ENCODE measurements at places on chromosomes 3 and 15.

DNA sequence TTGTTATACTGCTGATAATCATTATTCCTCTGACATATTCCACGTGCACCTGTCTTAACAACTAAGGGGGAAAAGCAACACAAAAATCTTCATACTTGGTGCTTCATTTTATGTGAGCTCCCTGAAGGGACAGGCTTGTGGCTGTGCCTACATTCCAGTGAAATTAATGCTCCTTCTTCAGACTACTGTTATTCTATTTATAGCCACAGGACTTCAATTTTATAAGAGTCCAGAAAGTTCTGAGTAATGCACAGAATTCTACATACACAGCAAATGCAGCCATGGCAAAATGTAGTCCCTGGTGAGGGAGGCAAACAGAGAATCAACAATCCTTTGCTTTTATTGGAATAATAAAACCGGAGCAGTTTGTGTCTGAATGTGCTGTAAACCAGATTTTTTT is 417.1 kb downstream of the RBMS3 start:
- peak; percentile 23 for DNase-seq

DNA sequence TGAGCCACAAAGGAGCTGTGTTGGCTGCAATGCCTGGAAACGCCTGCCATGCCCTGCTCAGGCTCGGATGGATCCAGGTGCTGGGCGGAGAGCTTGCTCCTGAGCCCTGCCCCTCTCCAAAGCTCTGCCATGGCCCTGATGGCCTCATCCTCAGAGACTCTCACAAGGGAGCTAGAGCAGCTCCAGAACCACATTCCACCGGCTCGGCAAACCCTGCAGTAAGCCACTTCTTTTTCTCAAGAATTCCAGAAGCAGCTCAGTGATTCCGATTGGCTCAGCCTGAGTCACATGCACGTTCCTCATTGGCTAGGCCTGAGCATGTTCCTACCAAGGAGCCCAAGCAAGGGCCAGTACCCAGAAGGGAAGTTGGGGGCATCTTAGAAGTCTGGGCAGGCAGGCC is 24.8 kb downstream of the TPRA1 start:
- no peak for DNase-seq

- no peak for DNase-seq
These were observed 86.9 kb upstream of the C15orf39 start for GRCh38 chr15:75114796-75115195.

DNA sequence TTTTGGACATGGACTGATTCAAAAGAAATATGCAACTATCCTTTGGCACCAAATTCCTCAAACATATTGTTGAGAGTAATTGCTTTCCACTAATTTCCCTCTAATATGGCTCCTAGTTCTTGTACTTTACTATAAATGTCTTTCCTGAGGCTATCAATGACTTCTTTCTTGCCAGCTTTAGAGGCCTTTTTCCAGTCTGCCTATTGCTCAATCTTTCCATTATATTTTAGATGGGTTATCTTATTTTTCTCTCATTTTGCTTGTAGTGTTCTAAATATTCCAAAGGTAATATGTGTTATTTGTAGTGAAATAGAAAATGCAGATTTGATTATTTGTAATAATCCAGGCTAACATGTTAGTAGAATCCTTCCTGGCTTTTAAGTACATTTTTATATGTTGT is 11.5 kb upstream of the TEX9 start:
- DNase-seq: no peak

GRCh38 chr3:128998561-128998960 is 2.5 kb upstream of the EFCC1 start:
- no peak for DNase-seq

DNA sequence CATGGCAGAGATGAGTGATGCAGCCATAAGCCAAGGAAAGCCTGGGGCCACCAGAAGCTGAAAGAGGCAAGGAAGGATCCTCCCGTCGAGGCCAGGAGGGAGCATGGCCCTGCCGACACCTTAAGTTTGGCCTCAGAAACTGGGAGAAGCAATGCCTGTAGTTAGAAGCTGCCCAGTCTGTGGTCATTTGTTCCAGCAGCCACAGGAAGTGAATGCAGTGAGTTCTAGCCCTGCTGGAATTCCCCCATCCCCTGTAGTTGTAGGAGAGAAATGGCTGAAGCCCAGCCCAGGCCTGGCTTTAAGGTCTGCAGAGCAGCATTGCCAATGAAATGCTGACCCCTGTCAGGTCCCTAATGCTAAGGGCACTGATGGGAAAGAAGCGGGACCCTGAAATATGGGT is 12.2 kb upstream of the CHSY1 start:
- no peak for DNase-seq

DNA sequence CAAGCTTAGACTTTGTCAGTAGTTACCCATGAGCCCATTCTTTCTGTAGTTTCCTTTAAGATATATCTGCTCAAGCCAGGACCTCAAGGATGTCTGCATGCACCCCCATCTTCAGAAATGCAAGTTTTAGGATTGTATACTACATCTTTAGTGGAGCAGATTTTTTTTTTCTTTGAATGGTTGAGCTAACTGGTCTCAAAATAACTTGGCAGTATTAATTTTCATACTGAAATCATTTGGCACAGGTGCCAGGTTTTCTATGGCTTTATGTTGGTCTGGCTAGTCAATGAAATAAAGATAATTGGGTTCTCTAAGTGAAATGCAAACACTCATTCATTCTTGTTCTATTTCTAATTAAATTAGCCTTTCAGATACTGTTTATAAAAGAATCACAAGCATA is 108.9 kb downstream of the ATG7 start:
- DNase-seq: no peak

DNA sequence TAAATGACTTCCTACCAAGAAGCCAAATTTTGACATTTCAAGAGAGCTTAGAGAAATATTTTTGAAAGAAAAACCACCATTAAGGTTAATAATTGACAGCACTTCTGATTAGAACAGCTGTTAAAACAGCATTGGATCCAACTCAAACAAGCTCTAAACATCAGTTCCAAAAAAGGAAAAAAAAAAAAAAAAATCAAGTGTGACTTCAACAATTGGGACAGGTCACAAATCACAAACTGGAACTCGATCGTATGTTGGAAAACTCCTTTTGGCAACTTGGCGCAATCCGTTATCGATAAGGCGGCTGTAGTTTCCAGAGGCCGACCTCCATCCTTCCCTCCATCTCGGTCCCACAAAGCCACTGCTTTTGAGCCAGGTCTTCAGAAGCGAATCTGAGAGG is 17.8 kb downstream of the TLE3 start:
- no peak for DNase-seq

DNA sequence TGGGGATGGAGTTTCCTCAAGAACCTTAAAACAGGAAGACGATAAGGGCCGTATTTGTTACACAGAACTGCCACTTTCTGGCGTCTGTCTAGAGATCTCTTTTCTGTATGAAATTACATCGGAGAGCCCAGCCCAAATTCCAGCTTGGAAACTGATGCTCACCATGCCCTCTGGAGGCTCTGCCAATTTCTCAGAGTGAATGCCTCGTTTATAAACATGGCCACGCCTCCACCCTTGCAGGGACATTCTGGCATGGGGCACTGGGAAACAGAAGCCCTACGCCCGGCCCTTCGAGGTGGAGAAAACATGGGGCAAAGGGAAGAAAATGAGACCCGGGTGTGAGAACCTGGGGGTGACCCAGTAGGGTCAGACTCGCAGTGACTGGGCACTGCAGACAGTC is 53.4 kb upstream of the SEC13 start:
- DNase-seq: no peak

DNA sequence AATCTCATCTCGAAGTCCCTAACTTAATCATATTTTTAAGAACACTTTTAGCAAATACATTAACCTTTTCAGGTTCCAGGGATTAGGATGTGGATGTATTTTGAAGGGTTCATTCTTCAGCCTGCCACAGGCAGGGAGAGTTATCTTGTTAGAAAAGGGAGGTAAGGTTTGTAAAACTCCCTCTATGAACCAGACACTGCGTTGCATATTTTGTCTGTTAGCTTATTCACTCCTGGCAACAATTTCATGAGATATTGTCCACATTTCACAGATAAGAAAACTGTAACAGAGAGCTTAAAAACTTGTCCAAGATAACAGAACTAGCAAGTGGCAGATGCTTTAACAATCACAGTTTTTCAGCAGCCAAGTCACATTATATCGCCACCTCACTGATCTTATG is 155.4 kb downstream of the DIPK2A start:
- no peak for DNase-seq

- DNase-seq: no peak
These were observed 203.8 kb downstream of the EPHB1 start for GRCh38 chr3:134998855-134999254.

DNA sequence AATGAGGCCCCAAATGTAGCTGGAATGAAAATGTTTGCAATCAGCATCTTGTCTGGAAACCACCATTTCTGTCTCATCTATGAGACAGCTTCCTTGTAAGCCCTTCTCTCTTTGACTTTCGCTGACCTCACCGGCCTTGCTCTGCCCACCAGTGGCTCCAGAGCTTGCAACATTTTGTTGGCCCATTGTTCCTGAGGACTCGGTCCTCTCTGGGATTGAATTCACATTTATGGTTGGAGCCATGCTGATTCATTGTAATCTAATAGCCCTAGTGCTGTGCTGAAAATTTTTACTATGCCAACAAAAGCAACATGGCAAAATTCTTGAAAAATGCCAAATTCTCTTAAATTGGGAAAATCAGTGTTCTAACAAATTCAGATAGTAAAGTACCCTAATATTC is 37.2 kb downstream of the ABHD5 start:
- peak; percentile 16 for DNase-seq

DNA sequence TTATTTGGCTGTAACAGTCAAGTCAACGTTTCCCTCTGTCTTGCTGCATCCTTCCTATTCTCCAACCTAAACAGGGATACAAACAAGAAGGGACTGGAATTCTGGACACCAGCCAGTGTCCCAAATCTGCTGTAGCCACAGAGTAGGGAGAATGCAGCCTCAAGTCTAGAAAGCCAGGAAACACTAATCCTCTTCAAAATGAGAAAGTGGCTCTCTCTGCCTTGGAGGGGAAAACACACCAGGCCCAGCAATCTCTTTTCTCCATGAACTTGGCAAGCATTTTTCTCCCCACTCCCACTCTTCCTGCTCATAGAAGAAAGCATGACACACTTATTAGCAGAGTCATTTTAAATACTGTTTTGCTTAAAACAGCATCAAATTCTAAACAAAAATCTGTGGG is 781.7 kb downstream of the SQOR start:
- peak; percentile 37 for DNase-seq

DNA sequence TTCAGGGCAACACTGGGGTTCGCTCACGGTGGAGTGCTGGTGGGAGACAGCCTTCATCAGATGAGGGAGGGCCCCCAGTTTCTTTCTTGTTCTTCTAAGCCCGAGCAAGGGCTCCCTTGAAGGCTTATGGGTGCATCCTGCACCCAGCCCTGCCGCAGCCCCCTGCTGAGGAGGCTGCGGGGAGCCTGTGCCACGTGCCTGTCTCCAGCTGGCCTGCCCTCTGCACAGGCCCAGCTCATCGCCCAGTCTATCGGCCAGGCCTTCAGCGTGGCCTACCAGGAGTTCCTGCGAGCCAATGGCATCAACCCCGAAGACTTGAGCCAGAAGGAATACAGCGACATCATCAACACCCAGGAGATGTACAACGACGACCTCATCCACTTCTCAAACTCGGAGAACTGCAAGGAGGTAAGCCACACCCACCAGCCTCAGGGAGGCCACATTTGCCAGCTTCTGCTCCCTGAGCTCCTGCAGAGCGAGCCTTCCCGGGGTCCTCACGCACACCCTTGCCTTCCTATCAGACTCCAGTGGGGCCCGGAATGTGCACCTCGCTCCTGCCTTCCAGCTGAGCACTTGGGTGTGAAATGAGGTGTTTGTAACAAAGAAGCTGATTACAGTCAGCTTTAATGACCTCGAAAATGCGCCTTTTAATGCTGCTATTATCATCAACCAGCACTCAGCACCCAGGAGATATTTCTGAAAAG is 164.3 kb downstream of the NSMCE3 start:
- DNase-seq: no peak

DNA sequence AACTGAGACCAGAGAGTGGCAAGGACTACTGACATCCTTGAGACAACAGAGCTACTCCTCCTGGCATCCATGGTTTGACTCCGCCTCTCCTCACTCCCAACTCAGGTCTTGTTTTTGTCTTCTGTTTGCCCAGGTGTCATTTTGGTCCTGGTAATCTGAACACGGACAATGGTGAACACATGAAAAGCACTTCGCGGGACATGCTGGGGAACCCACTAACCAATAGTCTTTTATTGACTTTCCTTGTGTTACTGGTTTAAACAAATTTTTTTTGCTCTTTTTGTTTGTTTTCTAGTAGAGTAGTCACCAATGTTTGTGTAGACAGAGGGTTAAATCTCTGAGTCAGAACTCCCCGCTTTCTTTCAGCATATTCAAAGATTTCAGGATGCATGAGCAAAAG is 38.4 kb downstream of the LARP6 start:
- DNase-seq: no peak

DNA sequence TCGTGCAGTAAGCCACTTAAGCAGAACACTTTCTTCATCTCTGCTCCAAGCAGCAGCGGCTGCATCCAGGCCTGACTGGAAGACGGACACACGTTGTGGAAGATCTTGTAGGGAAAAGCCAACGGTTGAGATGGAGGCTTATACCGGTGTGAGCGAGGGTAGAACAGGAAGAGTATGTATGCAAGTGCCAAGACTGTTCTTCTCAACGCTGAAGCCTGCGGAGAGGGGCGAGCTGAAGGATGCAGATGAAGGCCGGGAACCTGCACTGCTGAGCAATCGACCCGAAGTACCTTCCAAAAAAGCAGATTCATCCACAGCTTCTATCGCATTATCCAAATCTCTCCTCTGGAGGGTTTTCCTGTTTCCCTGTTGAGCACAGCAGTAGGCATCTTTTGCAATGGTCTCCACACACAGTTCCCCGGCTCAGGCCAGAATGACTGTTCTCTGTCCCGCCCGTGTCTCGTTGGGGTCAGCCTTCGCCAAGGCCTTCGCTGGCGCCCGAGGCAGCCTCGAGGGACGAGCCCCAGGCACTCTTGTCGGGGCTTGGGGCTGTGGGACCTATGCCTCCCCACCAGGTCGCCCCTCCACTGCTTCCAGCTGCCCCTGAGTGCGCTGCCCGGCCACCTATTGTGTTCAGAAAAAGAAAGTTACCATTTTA is 22.2 kb upstream of the DYNC1LI1 start:
- no peak for DNase-seq

GRCh38 chr3:66931699-66932098 is 66.4 kb upstream of the KBTBD8 start:
- DNase-seq: no peak

DNA sequence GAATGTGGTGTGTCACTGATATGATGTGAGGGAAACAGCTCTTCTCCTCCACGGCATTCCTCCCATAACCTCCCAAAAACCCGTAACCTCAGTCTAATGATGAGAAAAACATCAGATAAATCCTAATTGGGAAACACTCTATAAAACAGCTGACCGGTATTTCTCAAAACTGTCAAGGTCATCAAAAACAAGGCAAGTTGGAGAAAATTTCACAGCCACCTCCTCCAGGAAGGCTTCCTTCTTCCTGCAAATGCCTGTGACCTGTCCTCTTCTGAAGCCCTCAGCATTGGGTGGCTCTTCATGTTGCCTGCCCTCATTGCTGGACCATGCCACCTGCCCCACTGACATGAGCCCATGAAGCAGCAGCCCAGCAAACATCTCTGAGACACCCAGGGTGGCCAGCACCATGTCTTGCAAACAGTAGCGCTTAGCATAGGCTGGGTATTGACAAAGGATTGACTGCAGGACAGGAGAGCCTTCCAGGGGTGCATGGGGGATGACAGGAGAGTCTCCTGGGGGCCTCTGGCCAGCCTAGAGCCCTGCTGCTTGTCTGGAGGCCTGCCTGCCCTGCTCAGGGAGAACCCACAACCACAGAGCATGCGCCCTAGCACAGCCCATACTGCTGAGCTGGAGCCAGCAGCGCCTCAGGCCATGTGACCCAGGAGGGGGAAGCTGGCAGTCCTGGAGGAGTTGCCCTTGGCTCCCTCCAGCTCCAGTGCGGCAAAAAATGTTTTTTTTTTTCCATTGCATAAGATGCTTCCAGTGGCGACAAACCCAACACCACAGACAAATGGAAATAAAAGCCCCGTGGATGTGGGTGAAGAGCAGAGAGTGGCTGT is 49.7 kb downstream of the XXYLT1 start:
- peak; percentile 67 for DNase-seq

Data from GM03348 (cell line).